ENCODE measurements at places on chromosomes 7 and 10. TPM values are rescaled to one million over a fixed set of nuclear protein-coding genes. Genes with fewer than 3 reads are reported as not detected.

The DPP6 gene
- 13.1 TPM for total RNA-seq

The CTAGE4 gene
- total RNA-seq = 6.9 TPM

The CNPY1 gene
- total RNA-seq = not detected

The ATG9B gene
- total RNA-seq = 0.58 TPM

The SOSTDC1 gene
- total RNA-seq = 0.41 TPM

The EBLN1 gene
- total RNA-seq = not detected

The GIMAP1 gene
- not detected for total RNA-seq

The FAM241B gene
- 42.4 TPM for total RNA-seq

The ZNF862 gene
- 19.5 TPM for total RNA-seq

The RARRES2 gene
- 20.2 TPM for total RNA-seq

The ADIRF gene
- total RNA-seq = not detected

All from progenitor cell of endocrine pancreas (in vitro differentiated cells).